Frontal cortex (tissue), 4 donors: ENCODE measurements at places on chromosomes 5 and 9. TPM values are rescaled to one million over a fixed set of nuclear protein-coding genes. Genes with fewer than 3 reads are reported as not detected.

DNA sequence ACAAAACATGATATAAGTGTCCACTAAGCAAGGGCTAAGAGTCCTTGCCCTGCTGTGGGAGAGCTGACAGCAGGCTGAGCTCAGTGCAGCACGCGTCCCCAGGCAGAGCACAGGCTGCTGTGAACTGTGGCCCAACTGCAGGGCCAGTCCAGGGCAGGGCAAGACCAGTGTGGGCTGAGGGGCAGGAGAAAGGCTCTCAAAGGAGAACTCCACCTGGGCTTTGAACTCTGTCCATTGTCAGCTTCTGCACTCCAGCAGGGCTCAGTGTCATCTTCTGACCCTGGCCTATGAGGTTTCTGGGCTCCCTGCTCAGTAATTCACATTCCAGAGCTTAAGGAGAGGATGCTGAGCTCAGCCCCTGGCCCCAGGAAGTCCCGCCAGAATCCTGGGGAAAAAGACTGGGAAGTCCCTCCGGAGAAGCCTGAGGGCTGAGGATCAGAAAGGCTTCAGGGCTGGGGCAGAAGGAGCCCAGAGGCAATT, 37.4 kb downstream of the LHFPL2 start:
- no peak for DNase-seq

GRCh38 chr9:32468740-32469139, 57.3 kb downstream of the RIGI start:
- no peak for DNase-seq

DNA sequence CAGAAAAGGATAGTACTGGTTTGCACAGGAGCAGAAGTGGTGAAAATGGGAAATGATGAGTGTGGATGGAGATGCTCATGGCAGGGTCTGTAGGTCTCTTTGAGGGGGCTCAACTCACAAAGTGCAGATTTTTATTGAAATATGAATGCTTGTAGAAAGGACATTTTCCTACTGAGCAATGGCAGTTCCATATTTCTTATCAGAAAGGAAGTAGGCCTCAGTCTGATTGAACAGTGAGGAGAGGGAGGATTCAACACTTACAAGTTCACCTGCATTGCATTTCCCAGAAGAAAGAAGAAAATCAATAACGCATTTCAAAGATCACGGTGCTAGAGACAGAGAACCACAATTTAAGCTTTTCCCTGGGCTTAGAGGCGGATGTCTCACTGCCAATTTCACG, 49.2 kb downstream of the ANXA2R start:
- no peak for DNase-seq

- DNase-seq: no peak
These were observed 899 bp upstream of the MED10 start for GRCh38 chr5:6379246-6379645.

DNA sequence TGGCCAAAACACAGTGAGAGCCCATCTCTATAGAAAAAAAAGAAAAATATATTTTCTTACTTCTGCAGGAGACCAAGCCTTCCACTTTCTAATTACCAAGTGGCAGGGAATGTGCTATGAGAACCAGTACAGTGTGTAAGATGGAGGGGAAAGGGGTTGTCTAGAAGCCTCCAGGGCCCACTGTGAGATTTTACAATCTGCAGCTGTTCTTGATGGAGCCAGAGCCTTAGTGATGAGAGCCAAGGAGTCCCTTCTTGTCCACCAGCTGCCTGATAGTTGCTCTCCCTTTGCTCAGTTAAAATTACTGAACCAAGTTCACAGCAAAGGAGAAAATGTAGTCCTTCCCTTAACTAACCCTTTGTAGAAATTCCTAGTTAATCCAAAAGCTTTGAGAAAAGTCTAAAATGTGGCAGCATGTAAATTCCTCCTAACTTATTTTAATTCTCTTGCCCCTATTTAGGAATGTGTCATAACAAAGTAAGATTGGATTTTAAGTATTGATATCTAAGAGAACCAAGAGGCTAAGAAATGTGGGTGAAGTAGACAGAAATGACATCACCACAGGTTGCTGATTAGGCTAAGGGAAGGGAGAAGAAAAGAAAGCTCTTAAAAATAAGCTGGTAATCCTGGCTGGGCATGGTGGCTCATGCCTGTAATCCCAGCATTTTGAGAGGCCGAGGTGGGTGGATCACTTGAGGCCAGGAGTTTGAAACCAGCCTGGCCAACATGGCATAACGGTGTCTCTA, 19.3 kb downstream of the SRP19 start:
- DNase-seq: no peak

DNA sequence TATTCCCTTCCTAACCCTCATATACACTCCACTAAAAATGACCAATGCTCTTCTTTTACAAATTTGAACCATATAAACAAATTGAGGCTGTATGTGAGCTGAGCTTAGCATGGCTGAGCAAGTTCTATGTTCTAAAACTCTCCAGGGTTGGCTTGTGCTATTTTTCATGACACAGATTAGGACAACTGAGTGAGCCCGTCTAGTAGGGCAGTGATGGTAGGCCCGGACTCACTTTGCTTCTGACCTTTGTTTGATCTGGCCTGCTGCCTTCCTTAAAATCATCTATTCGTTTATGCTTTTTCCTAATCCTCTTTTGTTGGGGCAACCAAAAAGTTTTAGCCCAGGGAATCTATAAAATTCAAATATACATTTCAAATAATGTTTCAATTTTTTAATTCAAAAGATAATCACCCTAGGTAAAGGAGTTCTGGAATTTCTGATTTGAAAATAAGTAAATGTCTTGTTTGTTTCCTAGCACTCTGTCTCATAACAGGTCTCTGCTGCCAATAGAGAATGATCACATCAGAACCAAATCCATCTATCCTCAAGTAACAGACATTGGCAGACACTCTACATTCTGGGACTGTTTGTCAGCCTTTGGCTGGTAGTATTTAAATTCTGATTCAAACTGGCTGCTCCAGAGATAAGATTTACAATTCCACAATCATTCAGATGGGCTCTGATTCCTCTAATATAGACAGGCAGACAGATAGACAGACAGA, 217.0 kb upstream of the TARS1 start:
- DNase-seq: no peak

GRCh38 chr5:142866563-142867275, 96.5 kb downstream of the ARHGAP26 start:
- peak; percentile 67 for DNase-seq

- DNase-seq: no peak
These were observed 406.4 kb downstream of the HTR1A start for GRCh38 chr5:63555874-63556273.

GRCh38 chr9:35091536-35091935, 4.9 kb downstream of the PIGO start:
- DNase-seq: no peak

- no peak for DNase-seq
These were observed 67.0 kb downstream of the SGCD start for GRCh38 chr5:156393980-156394379.

Gene NPM1
- 414 TPM for total RNA-seq

Gene GRXCR2
- not detected for total RNA-seq
